ENCODE measurements at places on chromosomes 2 and 18.

DNA sequence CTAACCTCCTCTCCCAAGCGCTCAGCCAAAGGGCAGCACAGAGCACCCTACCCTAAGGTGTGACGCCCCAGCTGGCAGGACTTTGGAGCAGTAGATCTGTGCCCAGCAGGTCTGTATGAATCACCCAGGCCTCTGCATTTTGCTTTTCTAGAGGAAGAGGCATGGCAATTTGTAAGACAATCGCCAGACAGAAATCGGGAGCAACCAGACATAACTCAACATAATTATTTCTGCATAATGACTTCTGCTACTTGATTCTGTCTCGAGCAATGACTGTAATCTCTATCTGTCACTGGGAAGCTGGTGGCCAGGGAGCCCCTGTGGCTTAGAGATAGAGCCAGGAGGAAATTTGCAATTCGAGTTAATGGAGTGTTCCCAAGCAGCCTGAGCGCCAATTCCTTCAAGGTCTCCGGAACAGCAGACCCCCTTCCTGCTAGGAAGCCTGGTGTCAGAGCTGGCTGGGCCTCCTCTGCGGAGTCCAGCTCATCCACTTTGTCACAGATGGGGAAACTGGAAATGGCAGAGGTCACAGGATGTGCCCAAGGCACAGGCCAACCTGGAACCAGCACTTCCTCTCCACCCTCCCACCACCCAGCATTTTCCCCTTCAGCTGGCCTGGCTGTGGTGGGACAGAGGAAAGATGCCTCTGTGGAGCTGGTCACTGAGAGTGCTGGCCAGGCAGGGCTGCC, 55.0 kb downstream of the ODC1 start:
- no peak for DNase-seq

GRCh38 chr2:219769090-219769910, 141.9 kb downstream of the SLC4A3 start:
- DNase-seq: peak; percentile 12

GRCh38 chr2:105647731-105648130, 97.0 kb upstream of the NCK2 start:
- no peak for DNase-seq

DNA sequence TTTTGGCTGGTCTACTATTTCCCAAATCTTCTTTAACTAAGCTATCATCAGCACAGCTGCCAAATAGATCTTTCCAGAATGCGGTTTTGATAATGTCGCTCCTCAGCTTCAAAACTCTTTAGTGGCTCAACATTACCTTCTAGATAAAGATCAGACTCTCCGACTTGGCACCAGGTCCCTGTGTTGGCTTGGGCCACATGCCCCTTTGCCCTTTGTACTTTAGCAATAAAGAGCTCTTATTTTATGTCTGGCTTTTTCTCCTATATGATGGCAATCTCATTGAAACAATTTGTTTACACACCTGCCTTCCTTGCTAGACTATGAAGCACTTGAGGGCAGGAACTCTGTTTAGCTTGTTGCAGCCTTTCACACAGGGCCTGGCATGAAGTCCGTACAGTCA, 128.9 kb upstream of the GATA6 start:
- DNase-seq: no peak

- no peak for DNase-seq
Observed at GRCh38 chr2:131092458-131093005, 728 bp downstream of the FAM168B start.

GRCh38 chr2:127884436-127884835, 1.3 kb downstream of the AMMECR1L start:
- DNase-seq: peak; percentile 80

DNA sequence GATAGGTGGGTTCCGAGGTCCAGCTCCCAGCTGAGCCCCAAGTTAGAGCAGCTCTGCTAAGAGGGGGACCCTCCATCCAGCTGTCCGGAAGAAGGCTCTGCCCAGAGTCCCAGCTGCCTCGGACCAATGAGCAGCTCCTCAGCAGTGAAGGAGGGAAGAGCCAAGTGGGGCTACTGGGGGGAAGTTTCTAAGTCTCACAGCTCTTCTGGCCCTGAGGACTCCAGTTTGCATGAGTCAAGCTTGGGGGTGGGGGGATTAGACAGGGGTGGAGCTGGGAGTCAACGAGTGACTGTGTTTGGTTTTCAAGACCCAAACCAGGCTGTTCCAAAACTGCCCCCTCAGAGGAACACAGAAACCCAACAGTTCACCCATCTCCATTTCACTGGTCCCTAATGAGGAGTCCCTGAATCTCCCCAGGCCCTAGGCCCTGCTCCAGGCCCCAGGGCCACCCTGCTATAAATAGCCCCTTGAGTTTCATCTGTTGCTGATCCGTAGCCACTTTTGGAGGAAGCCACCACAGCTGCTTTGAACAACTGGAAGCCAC, 100.9 kb downstream of the TNS1 start:
- peak; percentile 76 for DNase-seq

DNA sequence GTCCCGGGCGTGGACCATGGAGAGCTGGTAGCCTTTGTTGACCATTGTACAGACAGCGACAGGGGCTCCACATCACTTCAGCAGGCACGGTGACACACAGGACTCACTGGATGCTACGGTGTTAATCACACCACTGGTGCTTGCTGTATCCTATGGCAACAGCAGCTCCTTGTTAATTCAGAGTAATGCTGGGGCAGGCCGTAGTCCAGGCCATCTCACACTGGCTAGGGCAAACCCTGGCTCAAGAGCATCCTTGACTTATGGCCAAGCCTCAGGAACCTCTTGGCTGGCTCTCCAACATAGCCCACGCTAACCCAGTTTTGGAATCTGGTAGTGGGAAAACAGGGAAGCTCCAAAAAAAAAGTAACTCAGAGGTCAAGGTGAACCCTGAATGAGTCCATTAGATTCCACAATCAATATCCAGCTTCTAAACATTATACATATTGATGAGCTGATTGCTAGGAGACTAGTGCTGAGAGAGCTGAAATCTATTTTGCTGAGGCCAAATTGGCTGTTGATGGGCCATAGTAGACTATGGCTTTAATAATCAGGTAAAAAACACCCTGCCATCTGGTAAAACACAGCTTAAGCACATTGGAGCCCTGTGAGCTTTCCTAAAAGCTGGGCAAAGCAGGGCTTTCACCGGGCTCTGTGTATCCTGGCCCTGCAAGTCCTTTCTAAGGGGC, 253.6 kb downstream of the PRKCE start:
- DNase-seq: peak; percentile 55

DNA sequence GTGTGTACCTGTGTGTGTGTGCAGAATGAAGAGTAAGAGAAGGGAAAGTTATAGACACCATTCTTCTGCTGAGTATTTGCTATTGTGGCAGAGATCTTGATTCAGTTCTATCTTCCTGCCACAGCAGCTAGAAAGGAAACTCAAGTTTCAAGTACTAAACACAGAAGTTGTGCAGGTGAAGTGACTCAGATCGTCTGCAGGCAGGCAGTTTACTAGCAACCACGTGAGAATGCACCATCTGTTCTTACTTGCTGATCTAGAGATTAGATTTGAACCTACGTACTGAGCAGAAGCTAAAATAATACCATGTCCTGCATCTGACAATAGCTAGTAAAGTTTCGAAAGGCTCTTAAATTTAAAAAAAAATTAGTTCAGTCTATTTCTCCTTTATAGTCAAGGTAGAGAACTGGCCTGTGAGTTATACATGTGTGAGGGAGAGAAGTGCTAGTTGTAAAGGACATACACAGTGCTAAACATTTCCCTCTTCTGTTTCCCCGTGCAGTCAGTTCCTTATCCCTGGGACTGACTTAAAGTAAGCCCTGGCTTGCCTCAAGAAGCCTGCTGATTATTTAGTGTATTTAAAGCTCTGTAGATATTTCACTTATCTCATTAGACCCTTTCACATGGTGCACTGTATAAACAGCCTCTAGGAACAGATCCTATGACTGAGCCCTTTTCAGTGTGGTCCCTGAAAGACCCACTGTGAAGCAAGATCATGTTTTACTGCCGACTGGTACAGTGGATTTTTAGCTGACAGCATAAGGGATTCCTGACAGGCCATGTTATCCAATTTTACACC, 45.0 kb downstream of the SLC38A11 start:
- no peak for DNase-seq

- DNase-seq: peak; percentile 93
Observed at GRCh38 chr2:39513641-39514094, 76.6 kb upstream of the MAP4K3 start.

DNA sequence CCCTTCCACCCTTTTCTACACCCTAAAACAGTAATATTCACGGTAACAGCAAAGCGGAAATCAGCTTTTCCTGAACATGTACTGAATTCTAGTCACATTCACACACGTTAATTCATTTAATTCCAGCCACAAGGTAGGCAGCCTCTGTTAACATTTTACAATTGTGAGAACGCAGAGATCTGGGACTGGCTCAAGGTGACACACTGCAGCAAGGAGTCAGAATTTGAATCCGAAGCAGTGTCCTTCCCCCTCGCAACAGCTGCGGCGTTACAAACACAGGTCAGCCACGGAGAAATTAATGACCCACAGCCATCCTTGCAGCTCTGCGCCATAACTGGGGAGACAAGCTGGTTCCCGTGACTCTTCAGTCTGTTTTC, 818 bp upstream of the SLC20A1 start:
- no peak for DNase-seq

GRCh38 chr2:159518321-159519005, 97.9 kb downstream of the BAZ2B start:
- no peak for DNase-seq

GRCh38 chr18:54223568-54224241, 764 bp downstream of the MBD2 start:
- peak; percentile 96 for DNase-seq

- DNase-seq: no peak
Observed at GRCh38 chr2:50591642-50592041, 440.3 kb downstream of the NRXN1 start.

DNA sequence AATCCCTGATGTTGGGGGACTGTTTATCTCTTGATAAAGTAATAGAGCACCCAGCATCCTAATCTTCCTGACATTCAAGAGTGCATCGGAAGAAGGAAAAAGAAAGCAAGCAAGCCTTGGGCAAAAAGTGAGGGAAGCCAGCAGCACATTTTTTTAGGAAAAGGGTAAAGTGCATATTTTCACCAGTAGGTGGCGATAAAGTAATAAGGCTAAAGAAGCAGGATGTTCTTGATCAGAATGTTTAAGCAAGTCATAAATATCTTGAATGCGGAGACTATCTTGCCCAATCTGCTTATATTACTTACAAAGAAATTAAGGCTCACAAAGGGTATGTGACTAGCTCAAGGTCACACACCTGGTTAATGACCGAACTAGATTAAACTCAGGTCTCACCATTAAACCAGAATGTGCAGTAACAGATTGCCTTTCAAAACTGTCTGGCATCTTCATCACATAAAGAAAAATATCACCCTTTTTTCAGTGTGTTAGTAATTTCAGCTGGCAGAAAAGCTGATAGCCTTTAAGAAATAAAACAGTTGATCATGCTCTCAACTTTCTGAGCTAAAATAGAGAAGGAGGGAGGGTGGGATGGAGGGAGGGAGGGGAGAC, 83.8 kb downstream of the VIT start:
- peak; percentile 66 for DNase-seq

- DNase-seq: peak; percentile 38
Observed at GRCh38 chr18:8117006-8117371, 492.2 kb upstream of the RAB12 start.

DNA sequence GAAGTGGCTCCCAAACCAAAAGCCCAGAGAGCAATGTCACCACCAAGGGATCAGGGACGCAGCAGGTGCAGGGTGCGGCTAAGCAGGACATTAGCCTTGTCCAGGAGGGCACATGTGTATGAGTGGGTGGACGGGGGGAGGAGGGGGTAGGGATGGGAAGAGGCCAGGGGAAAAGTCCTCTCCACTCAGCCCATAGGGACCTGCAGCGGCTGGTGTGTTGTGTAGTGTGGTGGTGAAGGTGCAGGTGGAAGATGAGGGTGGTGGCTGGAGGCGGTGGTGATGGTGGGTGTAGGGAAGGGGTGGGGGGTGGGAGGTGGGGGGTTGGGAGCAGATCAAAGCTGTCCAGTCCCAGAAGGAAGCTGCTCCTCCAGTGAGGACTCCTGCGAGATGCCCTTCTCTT, 3.7 kb downstream of the C2orf81 start:
- DNase-seq: no peak

DNA sequence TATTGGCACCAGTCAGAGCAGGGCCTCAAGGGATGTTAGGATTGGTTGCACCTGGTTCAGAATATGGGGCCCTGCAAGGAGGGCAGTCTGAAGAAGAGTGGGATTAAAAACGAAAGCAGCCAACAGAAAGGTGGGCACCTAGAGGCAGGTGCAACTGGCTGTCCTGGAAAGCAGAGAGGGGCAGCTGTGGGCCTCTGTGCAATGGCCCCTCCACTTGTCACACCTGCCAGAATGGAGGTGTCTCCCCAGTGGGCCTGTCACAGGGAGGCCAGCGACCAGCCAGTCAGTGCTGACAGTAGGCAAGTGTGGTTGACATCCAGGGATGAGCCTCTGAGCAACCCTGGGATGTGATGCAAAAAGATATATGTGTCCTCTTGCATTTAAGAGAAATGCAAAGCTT, 37.7 kb downstream of the INPP4A start:
- no peak for DNase-seq

DNA sequence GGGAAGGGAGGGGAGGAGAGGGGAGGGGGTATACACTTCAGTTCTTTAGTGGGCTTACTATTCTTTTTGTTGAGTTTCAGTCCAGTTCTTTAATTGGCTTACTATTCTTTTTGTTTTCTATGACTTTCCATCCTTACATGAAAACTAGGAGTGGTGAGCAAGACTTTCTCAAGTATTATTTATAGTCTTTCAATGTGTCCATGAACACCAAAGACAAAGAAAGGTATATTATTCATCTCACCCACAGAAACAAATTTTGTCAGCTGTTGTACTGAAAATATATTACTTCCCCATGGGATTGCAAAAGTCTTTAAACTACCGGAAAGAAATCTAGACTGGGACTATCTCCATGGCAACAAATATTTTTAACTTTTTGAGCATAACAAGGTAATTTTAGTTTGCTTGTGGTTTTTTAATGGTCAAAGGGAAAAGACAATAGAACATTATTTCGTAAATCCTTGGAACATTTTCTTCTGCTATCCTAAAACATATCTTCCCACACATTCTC, 17.6 kb downstream of the ADAM17 start:
- peak; percentile 97 for DNase-seq

DNA sequence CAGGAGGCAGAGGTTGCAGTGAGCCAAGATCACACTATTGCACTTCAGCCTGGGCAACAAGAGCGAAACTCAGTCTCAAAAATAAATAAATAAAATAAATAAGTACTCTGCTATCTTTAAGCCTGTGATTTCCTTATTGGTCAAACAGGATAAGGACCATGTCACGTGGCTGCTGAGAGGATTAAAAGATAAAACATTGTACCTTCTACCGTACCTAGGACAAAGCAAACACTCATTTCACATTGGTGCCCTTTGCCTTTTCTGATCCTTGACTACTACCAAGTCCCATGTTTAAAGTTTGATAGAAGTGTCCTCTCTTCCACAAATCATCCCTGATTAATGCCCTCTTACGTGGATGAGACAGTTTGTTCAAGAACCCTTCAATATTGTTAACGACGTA, 120.2 kb upstream of the TFCP2L1 start:
- no peak for DNase-seq

GRCh38 chr2:236677368-236677767, 107.7 kb downstream of the ACKR3 start:
- no peak for DNase-seq

GRCh38 chr2:149389506-149390167, 59.2 kb downstream of the LYPD6 start:
- DNase-seq: no peak

- DNase-seq: no peak
Observed at GRCh38 chr2:212194396-212194795, 344.2 kb downstream of the ERBB4 start.
